C1 segment of cervical spinal cord (tissue), 14 donors: ENCODE measurements at places on chromosomes 12 and 14.

- DNase-seq: no peak
Observed at GRCh38 chr14:85601246-85601645, 71.3 kb downstream of the FLRT2 start.

DNA sequence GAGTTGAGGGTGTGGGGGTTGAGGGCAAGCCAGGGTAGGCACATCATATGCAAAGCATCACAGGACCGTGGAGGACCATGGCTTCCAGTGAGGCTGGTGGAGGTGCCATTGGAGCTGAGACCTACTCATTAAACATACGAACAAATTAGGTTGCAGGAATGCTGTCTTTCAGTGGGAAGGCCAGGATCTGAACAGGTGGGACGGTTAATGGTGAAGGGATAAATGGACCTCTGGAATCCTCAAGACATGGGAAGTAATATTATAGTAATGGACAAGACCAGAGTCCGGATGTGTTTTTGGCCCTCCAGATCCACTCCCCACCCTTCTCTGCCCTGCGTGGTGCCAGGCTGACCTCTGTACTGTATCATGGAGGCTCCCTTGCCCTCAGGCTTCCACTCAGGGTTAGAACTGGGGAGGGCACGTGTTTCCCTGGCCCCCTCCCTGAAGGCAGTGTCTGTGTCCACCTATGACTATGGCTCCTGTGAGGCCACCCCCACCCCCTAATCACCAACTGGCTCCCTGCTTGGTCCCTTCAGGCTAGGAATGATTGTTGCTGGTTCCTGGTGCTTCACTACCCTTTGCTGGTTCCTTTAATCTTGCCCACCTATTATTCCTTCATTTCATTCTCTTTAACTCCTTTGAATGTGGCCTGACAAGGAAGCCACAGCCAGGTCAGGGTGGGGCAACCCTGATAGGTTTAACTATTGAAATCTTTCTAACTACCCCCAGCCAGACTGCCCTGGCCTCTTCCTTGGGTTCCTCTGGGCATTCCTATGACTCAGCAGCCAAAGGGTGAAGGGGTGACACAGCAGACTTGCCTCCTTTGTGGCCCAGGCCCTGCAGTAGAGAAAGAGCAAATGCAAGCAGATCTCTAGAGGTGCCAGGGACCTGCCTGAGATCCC is 10.7 kb downstream of the DHRS2 start:
- no peak for DNase-seq

DNA sequence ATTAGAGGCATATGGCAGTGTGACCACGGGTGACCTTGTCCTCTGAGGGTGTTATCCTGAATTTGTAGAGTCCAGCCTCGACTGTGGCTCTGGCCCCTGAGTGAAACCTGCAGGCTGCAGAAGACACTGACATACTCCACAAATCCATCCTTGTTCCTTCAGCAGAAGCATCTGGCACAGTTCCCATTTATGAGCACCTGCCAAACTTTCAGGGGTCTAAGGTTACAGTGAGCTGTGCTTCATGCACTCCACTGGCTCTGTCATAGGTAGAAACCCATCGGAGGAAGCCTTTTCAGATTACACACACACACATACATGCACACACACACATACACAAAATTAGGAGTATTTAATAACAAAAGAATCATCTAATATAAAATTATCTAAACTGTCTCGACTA is 13.6 kb upstream of the NUAK1 start:
- no peak for DNase-seq

DNA sequence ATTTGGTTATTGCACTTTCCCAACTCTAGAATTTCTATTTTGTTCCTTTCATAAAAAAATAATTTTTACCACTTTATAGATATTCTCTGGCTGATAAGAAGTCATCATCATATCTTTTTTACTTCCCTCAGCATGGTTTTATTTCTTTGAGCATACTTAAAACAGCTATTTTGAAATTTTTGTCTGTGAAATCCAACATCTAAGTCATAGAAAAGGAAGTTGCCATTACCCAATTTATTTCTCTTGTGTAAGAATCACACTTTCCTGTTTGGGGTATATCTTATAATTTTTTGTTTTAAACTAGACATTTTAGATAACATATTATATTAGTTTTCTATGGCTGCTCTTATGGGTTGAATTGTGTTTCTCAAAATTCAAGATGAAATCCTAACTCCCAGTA is 400.2 kb upstream of the OR4E1 start:
- no peak for DNase-seq

DNA sequence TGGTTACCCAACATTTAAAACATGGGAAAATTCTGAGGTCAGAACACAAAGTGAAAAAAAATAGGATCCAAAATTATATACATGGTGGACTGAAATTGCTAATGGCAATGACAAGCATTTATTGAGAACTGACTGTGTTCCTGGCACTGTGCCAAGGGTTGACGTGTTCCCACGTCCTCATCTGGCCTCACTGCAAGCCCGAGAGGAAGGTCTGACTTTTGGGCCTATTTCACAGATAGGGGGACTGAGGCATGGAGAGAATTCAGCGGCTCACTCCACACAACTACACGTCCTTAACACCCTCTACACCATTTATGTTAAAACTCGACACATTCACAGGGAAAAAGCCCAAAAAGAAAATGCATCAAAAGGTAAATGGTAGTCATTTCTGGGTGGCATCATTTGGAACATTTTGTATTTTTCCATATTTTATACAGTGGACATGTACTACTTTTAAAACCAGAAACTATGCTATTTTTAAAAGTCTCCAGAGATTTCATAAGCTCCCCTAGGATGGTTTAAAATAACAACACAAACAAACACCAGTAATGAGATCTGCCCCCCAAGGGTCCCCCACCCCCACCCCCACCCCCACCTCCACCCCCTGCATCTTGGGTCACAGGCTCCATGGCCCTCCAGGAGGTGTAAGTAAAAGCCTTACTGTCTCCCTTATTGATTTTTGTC is 27.7 kb downstream of the CLMN start:
- DNase-seq: no peak

DNA sequence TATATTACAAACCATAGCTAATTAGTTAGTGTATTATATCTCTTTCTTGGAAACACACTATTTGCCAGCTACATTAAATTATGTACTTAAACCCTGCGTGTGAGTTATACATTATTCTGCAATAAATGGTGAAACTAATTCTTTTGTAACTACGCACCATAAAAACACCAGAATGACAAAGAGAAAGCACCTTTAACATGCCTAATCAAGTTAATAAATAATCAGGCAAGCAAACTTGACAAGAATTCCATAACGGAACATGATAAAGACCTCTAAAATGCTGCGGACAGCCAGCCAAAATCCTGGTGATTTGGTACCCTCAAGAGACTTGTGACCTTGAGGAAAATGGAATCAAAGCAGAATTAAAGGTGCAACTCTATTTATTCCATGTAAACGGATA is 375.3 kb upstream of the KITLG start:
- DNase-seq: no peak

DNA sequence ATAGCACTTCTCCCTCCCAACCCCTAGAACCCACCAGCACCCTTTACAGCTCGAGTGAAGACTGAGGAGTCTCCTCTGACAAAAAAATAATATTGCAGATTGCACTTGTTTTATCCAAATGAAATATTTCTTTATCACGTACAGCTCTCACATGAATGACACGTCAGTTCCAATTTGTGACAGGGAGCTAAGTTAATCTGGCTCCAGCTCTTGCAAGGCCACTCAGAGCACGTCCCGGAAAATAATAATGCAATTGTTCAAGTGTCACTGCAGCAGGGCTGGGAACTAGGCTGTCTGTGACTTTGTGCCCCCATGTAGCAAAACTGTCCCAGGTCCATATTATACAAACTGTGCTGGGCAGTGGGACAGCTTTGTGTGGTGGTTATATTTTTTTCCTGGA is 539.6 kb downstream of the VRK1 start:
- peak; percentile 3 for DNase-seq

- no peak for DNase-seq
Observed at GRCh38 chr14:83085725-83086124, 1552.1 kb upstream of the SEL1L start.

DNA sequence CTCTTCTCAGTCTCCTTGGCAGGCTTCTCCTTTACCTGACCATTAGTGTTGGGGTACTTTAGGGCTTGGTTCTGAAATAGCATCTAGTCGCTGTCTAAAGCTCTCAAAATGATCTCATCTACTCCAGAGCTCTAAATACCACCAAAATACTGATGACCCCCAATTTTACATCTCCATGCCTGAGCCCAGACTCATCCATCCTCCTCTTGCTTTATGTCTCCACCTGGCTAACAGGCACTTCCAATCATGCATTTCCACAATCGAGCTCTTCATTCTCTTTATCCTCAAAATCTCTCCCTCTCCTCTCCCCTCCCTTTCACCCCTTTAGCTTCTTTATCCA is 40.5 kb upstream of the PTGR2 start:
- no peak for DNase-seq

- DNase-seq: no peak
Observed at GRCh38 chr12:1398673-1399072, 195.7 kb downstream of the FBXL14 start.

DNA sequence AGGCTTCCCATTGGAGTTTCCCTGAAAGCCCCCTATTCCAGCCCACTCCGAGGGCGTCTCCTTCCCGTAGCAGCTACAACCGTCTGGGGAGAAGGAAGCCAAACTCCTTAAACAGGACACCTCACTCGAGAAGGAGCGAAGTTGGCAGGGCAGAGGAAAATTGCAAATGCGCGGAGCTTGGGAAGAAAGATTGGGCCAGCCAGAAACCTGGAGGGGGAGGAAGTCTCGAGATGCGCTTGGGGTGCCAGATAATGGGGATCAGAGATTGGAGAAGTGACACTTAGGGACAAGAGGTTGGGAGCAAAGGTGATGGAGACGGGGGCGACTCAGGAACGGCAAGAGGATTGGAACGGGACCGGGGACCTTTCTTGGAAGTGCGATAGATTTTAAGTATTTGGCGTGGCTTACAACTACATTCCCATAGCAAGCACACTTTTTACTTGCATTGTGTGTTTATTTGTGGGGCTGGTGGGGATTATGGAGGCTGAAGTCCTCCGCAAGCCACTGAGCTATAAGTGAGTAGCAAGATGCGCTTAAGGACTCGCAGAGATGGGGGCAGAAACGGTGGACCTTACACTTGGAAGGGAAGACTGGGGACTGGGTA is 926 bp downstream of the HRK start:
- no peak for DNase-seq

- no peak for DNase-seq
Observed at GRCh38 chr12:124024776-124025175, 51.8 kb downstream of the ZNF664 start.

DNA sequence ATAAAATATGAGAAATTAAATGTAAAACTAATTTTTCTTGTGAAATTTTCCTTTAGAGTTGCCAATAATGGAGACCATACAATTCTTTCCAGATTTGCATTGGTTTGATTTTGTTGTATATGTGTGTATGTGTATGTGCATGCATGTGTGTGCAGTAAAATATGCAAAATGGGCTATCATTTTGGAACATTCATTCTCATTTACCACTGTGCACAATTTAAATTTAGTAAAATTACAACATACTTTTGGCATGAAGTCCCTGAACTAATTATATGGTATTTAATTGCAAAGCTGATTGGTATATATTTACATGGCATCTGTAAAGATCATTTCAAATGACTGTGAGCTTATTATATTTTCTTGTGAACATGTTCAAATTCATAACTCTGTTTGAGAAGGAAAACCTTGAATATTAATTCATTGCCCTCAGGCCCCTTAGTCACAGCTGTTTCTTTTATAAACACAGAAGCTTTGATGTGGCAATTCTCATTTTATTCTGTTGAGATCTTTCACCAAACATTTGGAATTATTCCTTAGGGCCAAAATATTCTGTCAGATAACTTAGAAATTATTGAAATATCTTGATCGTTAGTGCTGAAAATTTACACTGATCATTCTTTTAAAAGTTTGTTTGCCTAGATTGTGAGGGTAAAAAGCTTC is 17.6 kb downstream of the KERA start:
- no peak for DNase-seq

- no peak for DNase-seq
Observed at GRCh38 chr14:22494486-22495135, 94.4 kb downstream of the DAD1 start.

GRCh38 chr12:120094485-120094884 is 22.1 kb downstream of the RAB35 start:
- no peak for DNase-seq

DNA sequence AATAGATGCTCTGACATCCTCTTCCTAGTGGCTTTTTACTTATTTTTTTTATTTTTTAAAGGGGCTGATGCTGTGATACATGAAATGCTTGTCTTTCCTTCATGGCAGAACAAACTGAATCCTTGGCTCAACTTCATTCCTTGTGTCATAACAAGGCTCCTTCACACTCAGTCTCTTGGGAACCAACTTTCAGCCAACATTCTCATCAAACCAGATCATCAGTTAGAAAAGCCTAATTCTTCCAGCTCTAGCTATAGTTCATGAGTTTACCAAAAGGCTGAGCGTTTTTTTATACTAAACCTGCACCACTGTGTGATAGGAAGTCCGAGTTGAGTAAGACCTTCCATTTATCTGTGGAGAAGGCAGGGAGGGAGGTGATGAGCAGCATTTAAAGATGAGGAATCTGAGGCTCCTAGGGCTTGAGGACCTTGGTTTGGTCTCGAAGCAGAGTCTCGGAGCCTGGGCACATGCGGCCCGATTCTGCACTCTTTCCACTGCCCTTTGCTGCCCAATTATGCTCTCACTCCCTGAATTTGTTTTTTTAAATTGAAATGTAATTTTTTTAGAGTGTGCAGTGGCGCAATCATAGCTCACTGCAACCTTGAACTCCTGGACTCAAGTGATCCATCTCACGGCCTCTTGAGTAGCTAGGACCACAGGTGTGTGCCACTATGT is 8.2 kb downstream of the GPRC5D start:
- DNase-seq: no peak

GRCh38 chr14:38868399-38869290 is 234.4 kb downstream of the SEC23A start:
- DNase-seq: no peak

- no peak for DNase-seq
Observed at GRCh38 chr14:82112210-82112839, 578.7 kb upstream of the SEL1L start.

GRCh38 chr14:100392356-100392755 is 69.2 kb downstream of the SLC25A47 start:
- no peak for DNase-seq

- DNase-seq: no peak
Observed at GRCh38 chr12:14303661-14304155, 61.8 kb upstream of the ATF7IP start.

- peak; percentile 4 for DNase-seq
Observed at GRCh38 chr14:71720978-71721624, 211.1 kb upstream of the RGS6 start.

DNA sequence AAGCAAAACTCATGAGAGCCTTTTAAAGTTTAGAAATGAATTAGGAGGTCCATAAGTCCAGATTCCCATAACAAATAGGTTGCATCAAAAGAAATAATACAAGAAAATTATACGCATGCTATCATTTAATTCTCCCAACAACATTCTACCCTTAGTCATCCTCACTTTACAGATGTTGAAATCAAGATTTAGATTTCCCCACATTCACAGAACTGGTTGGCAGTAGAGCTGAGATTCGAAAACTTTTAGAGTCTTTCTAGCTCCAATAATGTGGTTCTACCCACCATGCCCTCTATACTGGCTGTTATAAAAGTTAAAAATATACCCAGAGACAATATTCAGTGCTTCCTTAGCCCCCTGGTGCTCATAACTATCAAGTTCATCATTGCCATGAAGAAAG is 56.6 kb upstream of the METAP2 start:
- no peak for DNase-seq

- no peak for DNase-seq
Observed at GRCh38 chr12:4303750-4304149, 17.3 kb upstream of the TIGAR start.
